ENCODE measurements at places on chromosomes 3 and 15.
A peak's percentile ranks its signal among the peaks of the same experiment; 100 is the strongest.

DNA sequence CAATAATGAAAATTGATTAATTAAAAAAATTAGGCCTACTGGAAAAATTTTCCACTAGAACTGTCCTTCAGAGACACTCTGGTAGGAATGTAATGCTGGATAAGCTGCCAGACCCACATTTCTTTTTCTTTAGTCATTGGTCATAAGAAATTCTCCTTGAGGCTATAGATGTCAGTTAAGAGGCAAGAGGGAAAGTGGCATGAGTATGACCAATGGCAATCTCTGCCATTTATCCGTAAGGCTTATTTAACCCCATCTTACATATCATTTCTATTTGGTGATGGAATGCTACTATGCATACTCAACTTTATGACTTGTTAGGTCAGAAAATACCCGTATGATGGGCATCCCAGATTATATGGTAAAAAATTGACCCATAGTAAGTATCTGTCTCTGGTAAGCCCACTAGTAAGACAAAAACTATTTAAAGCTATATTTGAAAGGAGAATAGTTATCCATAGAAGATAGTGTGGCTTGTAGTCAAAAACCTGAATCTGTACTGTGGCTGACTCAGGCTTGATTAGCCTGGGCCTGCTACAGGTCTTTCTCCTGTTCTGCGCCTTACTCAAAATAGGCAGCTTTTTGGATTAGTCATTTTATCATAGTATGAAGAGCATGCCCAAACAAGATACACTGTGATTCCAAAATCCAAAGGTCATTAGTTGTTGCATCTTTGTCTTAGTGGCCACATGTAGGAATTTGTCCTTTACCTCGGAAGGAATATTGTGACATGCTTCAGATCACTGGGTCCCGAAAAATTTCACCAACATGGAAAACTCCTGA lies 314.7 kb downstream of the PYDC2 start:
- no peak for DNase-seq
- H3K27me3 ChIP-seq: no peaks in the 10 kb centered on the region
- H3K27ac ChIP-seq: no peak overlapping the region
- no peaks in the 10 kb centered on the region for H3K36me3 ChIP-seq
- H3K4me1 ChIP-seq: no peaks in the 10 kb centered on the region

DNA sequence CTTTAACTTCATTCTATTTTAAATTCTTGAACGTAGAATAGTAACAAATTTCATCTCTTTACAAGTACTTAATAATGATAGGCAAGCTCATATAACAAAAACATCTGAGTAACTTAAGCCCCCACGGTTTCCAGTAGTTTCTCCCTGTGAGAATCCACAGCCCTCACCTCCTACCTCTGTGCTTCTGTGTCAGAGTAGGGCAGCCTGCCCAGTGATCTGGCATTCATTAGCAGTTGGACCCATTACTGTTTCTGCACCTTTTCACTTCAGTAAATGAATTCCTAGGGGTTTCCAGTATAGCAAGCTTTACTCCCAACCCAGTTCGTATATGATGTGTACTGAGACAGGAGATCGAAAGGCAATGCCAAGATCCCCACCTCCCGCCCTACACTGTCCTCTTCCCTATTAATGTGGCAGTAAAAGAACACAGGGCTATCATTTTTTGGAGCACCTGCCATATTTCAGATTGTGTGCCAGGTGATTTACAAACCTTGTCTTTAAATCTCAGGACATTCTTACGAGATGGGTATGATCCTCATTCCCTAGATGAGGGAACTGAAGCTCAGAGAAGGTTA lies 40.8 kb downstream of the EIF2AK4 start:
- H3K27ac ChIP-seq: no peak overlapping the region
- no peak overlapping the region for H3K4me3 ChIP-seq
- no peaks in the 10 kb centered on the region for H3K27me3 ChIP-seq
- H3K4me1 ChIP-seq: peaks cover 10% of the 10 kb centered on the region
- peaks cover 2% of the 10 kb centered on the region for H3K36me3 ChIP-seq
- DNase-seq: no peak

DNA sequence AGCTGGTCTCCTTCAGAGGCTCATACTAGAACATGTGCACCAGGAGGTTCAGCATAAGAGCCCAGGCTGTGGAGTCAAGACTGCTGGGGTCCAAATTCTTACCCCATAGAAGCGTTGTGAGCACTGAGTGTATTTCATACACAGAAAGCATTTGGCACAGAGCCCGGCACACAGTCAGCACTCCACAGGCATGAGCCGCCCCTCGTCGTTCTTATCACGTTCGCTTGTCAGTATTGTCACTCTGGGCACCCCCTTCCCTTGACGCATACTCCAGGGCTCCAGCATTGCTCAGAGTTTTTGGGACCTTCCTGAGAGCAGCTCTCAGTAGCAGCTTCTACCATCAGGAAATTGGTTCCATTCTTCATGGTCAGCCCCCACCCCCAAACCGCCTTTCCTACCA lies 25.2 kb downstream of the CORO2B start:
- no peak overlapping the region for H3K27ac ChIP-seq
- no peaks in the 10 kb centered on the region for H3K36me3 ChIP-seq
- H3K4me1 ChIP-seq: peaks cover 6% of the 10 kb centered on the region
- H3K4me3 ChIP-seq: no peak overlapping the region
- no peaks in the 10 kb centered on the region for H3K27me3 ChIP-seq

DNA sequence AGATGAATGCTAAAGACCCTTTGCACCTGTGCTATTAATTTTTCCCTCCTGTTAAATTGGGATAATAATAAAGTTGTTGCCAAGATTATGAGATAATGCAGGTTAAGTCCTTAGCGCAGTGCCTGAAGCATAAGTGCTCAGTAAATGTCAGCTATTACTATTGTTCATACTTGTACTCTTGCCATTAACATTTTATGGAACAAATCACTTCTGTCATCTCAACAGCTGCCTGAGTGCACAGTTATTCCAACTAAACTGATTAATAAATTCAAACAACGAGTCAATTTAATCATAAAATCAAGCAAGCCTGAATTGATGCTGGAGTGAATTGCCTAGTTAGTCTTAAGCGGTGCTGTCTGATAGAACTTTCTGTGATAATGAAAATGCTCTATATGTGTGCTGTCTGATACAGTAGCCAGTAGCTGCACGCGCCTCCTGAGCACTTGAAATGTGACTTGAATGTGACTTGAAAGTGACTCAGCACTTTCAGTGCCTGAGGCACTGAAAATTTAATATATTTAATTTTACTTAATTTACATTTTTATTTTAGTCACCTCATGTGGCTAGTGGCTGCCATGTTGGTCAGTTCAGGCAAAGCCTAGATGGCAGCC lies 198.7 kb upstream of the PFN2 start:
- peaks cover 12% of the 10 kb centered on the region for H3K27me3 ChIP-seq
- no peak overlapping the region for H3K27ac ChIP-seq
- H3K4me1 ChIP-seq: no peaks in the 10 kb centered on the region
- no peak overlapping the region for H3K4me3 ChIP-seq
- DNase-seq: no peak

DNA sequence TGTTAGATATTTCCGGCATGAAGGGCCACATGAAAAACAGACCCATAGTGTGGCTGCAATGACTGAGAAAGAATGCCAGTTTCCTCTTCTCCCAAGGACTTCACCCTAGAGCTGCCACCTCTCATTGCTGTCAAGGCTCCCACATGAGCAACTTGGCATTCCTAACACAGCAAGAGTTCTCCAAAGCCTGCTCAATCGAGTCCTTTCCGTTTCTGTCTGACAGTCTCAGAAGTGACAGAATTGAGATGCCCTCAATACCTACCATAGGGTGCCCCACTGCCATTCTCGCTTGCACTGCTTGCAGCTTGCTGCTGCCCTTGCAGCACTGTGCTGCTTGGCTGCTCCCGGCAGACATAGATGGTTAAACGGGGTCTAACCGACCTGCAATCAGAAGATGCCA lies 44.3 kb downstream of the UBP1 start:
- H3K27ac ChIP-seq: no peak overlapping the region
- no peak for DNase-seq
- no peak overlapping the region for H3K4me3 ChIP-seq
- H3K36me3 ChIP-seq: peaks cover 48% of the 10 kb centered on the region

DNA sequence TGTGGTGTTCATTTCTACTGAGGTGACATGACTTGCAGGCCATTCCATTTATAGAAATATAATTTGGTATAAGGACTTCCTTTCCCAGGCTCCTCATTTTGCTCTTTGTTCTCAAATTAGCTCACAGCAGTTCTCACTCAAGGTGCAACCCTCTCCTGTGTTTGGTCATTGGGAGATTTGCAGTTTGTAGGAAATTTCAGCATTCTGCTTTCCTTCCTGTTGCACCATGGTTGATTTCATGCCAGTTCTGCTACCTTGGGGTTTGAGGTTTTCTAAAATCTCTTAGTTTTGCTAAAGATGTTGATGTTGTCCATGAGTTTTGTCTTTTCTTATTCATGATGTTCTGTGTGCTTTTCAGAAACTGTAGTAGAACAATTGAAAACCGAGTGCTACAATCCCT lies 65.7 kb upstream of the PROK2 start:
- H3K4me3 ChIP-seq: no peak overlapping the region
- no peak overlapping the region for H3K27ac ChIP-seq
- no peak for DNase-seq
- no peaks in the 10 kb centered on the region for H3K27me3 ChIP-seq
- H3K4me1 ChIP-seq: no peaks in the 10 kb centered on the region

DNA sequence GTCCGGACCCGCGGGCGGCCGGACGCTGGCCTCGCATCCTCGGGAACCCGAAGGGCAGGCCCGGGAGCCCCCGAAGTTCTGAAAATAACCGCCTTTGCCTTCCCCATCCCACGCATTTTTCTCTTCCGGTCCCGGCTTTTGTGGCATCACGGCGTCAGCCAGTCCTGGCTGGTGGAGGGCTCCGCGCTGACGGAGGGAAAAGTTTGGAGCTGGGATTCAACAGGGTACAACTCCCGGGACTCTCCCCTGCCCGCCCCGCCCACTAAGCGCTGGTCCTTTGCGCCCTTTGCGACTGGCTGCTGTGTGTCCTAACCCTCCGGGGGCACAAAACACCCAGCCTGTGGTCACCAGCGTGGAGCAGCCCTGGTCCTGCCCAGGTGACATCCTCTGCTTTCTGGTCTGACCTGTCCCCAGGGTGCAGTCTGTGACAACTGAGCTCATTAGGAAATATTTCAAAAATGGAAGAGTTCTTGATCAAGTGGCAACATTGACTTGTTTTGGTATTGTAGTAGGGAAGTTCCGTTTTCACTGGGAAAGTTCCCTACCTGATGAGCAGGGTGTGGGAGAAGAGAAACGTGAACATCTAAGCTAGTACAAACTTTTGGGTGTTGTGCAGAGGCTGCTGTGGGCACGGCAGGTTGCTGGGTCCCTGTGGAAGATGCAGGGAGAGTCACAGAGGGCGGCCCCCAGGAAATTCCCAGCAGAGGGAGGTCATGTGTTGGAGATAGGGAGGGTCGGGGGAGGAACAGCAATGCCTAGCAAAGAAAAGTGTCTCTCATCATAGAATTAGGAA lies 775 bp downstream of the ARNT2 start:
- H3K27me3 ChIP-seq: peaks cover 34% of the 10 kb centered on the region
- H3K27ac ChIP-seq: no peak overlapping the region
- DNase-seq: no peak
- no peaks in the 10 kb centered on the region for H3K4me1 ChIP-seq
- no peak overlapping the region for H3K4me3 ChIP-seq

GRCh38 chr15:71225851-71226250 lies 110.6 kb downstream of the THSD4 start:
- no peak for DNase-seq
- H3K27me3 ChIP-seq: no peaks in the 10 kb centered on the region
- H3K36me3 ChIP-seq: no peaks in the 10 kb centered on the region
- H3K4me1 ChIP-seq: no peaks in the 10 kb centered on the region

DNA sequence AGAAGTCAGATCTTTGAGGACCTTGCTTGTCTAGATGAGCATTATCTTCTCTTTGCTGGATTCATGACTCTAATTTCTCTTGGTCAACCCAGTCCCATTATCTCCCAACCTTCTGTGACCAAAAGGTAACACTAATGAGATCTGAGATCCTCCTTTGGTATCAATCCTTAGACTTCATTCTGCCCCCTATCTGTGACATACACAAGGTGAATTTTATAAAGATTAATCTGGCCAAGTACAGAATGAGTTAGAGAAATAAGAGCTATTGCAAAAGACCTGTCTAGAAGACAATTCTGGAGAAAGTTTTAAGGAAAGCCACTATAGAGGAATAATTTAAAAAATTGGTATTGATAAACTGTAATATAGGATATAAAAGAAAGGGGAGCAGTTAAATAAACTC lies 113.8 kb upstream of the KCNMB2 start:
- no peaks in the 10 kb centered on the region for H3K36me3 ChIP-seq
- H3K4me1 ChIP-seq: no peaks in the 10 kb centered on the region
- no peak for DNase-seq
- no peak overlapping the region for H3K4me3 ChIP-seq
- H3K27ac ChIP-seq: no peak overlapping the region

DNA sequence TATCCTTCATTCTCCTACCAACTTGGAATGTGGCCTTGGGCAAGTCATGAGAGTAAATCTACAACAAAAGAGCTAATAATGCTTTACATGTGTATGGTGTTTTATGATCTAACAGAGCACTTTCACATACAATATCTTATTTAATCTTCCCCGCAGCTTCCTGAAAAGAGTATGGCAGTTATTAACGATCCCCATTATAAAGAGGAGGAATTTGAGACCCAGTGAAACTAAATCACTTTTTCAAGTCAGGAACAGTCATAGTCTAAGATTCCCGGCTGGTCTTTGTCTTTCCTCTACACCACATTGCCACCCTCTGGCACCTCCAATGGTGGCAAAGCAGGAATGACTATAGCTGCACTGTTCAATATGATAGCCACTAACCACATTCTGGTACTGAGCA lies 69.7 kb upstream of the CMSS1 start:
- peak overlapping the region; percentile 12 for H3K27ac ChIP-seq
- DNase-seq: peak; percentile 62
- H3K4me3 ChIP-seq: no peak overlapping the region
- peaks cover 4% of the 10 kb centered on the region for H3K36me3 ChIP-seq
- peaks cover 24% of the 10 kb centered on the region for H3K4me1 ChIP-seq
- no peaks in the 10 kb centered on the region for H3K27me3 ChIP-seq

DNA sequence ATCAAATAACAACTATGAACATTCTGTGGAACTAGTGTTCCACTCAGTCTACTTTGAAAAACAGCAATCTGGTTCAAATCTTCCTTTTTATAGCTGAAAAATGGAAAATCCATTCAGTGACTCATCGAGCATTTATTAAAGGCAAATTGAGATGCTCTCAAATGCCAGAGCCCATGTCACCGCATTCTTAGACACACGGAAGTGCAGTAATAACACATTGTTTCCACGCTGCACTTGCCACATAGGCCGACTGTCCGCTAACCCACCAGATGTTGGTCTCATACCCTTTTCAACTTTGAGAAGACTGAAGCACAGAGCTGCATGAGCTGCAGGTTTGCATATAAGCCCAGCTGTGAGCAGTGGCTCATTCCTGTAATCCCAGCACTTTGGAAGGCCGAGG lies 95.9 kb downstream of the TMEM266 start:
- H3K27me3 ChIP-seq: no peaks in the 10 kb centered on the region
- no peak overlapping the region for H3K4me3 ChIP-seq
- DNase-seq: no peak
- peaks cover 1% of the 10 kb centered on the region for H3K4me1 ChIP-seq
- H3K36me3 ChIP-seq: no peaks in the 10 kb centered on the region

GRCh38 chr3:170024581-170024980 lies 13.2 kb upstream of the GPR160 start:
- H3K4me3 ChIP-seq: no peak overlapping the region
- no peaks in the 10 kb centered on the region for H3K36me3 ChIP-seq
- H3K27me3 ChIP-seq: peaks cover 4% of the 10 kb centered on the region

Data from endothelial cell of umbilical vein (primary cell).